ENCODE measurements at places on chromosomes 12 and 14.

GRCh38 chr12:31597066-31597465, 6.1 kb upstream of the DENND5B start:
- no peak for DNase-seq

DNA sequence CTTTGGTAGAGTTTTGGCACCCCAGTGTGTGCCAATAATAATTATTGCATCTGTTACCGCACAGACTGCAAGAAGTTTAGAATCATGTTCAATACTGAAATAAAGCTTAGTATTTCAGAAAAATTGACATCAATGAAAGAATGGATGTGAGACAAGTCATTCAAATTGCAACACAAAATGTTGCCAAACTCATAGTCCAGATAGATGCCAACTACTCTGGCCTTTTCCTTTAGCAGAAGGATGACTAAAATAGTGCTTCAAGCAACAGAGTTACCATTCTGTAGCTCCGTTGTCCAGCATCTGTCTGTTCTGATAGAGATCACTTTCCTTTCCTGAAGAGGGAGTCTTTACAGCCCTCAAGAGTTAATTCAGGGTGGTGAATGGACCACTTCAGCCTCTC, 77.5 kb downstream of the LIN7A start:
- DNase-seq: no peak

GRCh38 chr12:43235721-43236120, 316.3 kb downstream of the ADAMTS20 start:
- no peak for DNase-seq

DNA sequence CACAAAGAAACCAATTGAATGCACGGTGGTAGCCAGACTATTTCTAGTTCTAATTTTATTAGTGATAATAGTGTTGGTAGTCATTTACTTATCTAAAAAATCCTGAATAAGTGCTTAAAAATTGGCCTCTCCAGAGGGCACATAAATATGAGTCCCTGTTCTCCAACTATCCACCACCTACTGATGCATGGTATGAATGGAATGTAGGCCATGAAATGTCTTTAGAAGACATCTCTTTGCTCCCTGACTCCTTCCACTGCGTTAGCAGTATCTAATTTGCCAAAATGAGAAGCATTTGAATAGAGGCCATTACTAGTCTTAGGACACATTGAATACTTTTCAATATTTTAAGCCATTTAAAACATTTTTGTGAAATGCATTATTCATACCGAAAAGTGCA, 261.7 kb downstream of the LRFN5 start:
- no peak for DNase-seq

- no peak for DNase-seq
Observed at GRCh38 chr12:77679686-77680085, 151.0 kb upstream of the NAV3 start.

DNA sequence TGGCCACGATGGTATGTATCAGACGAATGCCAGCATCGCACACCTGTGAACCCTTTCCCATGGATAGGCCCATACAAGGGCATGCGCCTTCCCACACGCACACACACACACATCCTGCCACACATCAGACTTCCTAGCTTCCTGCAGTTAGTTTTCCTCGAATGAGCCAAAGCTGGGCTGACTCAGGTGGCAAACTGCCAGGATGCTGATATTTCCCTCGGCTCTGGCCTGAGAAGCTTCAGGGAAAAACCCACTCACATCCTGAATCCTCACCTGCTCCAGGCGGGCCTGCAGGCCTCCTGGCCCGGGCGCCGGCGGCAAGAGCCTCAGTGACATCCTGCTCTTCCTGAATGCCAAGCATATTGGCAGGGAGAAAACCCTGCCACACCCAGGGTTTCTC, 22.4 kb downstream of the CALM1 start:
- no peak for DNase-seq

GRCh38 chr12:3164454-3165077, 87.4 kb downstream of the TSPAN9 start:
- no peak for DNase-seq

GRCh38 chr14:74350928-74351323, 2.7 kb downstream of the VRTN start:
- DNase-seq: no peak

GRCh38 chr12:53176750-53177149, 3.8 kb upstream of the ZNF740 start:
- no peak for DNase-seq

GRCh38 chr12:101527682-101528081, 52.5 kb downstream of the SPIC start:
- no peak for DNase-seq

DNA sequence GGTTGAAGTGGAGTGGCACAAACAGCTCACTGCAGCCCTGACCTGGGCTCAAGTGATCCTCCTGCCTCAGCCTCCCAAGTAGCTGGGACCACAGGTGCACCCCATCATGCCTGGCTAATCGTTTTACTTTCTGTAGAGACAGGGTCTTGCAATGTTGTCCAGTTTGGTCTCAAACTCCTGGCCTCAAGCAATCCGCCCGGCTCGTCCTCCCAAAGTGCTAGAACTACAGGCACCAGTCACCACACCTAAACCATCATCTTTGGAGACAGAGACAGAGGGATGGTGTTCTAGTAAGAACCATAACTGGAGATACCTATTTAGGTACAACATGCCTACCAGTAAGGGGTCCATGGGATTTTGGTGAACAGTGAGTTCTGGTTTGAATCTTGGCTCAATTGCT, 2.5 kb upstream of the DDX23 start:
- DNase-seq: no peak

GRCh38 chr12:54689034-54689372, 40.8 kb upstream of the DCD start:
- DNase-seq: no peak

GRCh38 chr12:57996520-57996919, 55.2 kb downstream of the ATP23 start:
- no peak for DNase-seq

- no peak for DNase-seq
Observed at GRCh38 chr12:99059824-99060511, 414.9 kb downstream of the APAF1 start.

GRCh38 chr12:31508436-31509150, 82.3 kb downstream of the DENND5B start:
- DNase-seq: no peak

- DNase-seq: no peak
Observed at GRCh38 chr14:26344596-26344995, 253.2 kb downstream of the NOVA1 start.

- no peak for DNase-seq
Observed at GRCh38 chr12:121825041-121825523, 21.3 kb downstream of the SETD1B start.

DNA sequence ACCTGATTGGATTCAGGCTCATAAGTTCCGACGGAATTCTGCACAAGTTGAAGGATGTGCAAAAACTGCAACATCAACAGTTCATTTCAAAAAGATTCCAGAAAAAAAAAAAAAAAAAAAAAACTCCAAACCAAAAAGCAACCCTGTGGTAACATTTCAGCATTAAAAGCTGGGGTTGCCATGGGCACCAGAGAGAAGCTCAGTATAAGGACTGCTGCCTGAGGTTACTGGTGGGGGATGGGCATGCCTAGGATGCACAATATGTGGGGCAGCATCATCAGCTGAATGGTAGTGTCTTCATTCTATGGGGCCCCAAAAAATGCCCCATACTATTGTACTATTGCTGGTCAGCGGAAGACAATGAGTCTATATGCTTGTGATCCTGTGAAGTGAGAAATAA, 44.7 kb downstream of the MBIP start:
- DNase-seq: no peak

All from stimulated activated CD8-positive, alpha-beta memory T cell treated with anti-CD3 and anti-CD28 coated beads, Interleukin-7, amount 100 ng/mL, for 1 hour (primary cell).